GDM1 (cell line): ENCODE measurements at places on chromosomes 6 and 20.

GRCh38 chr6:72376736-72377135, 245.1 kb upstream of the KCNQ5 start:
- no peak for DNase-seq

DNA sequence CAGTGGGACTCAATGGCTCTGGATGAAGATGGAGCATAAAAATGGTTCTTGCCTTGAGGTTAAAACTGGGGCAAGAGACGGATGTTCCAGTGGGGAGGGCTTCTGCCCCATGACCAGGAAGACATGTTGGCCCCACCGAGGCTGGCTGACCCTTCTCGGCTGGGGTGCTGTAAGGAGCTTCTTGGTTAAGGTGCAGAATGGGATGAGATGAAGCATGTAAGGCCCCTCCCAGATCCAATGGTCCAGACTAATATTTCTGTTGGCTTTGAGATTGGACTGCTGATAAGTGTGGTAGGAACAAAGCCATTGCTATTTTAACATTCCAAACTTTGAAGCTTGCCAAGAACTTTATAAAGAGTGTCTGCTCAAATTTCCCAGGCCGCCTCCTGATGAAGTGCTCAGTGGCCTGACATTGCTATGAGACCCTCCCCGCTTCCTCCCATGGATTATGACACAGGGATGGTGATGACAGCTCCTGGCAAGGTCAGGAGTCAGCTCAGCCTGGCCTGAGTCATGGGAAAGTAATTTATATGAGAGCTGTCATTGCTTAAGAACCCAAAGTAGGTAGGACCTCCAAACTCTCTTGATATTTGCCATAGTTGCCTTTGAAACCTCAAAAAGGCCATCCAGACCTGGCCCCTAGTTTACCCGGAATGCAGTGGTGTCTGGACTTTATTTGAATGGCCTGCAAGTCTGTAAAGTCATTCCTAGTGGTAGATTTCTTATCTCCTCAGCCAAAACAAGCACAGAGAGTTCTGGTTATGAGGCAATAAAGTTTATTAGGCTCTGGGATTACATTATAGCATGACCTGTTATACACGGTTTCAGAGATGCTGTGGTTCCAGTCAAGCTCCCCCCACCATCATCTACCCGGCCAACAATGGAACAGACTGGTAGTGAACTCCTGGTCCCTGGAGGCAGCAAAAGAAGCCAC, 55.2 kb downstream of the TGM2 start:
- DNase-seq = no peak

- no peak for DNase-seq
Observed at GRCh38 chr6:16822975-16823717, 61.9 kb upstream of the ATXN1 start.

DNA sequence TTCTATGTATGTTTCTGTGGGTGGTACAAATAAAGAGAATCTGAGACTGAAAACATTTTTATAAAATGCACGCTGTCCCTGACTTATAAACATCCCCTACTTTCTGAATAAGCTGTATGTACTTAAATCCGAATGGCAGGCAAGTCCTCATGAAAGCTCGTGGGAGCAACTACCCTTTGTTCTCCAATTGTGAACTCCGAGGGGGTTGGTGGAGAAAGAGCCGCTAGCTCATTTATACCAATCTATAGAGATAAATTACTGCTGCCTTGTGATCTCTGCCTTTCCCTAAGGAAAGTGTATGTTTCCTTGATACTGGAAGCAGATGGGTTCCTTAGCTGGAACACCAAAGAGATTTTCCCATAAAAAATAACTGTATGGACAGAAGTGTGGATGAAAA, 84.5 kb downstream of the GJA10 start:
- DNase-seq = no peak

DNA sequence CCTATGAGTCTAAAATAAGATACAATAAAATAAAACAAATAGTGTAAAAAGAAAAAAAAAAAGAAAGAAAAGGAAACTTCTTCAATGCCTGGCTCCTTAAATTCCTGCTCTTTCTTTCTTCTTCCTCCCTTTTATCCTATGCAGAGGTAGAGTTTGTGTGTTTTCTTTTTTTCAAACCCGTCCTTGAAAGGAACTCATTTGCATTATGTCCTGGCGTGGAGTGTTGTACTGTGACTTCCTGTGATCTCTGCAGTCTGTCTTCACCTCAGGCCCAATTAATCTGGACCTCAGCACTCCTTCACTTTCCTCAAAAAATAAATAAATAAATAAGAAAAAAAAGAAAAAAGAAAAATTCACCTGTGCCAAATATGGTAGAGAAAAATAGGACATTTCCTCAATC, 541.9 kb upstream of the SPTLC3 start:
- no peak for DNase-seq

DNA sequence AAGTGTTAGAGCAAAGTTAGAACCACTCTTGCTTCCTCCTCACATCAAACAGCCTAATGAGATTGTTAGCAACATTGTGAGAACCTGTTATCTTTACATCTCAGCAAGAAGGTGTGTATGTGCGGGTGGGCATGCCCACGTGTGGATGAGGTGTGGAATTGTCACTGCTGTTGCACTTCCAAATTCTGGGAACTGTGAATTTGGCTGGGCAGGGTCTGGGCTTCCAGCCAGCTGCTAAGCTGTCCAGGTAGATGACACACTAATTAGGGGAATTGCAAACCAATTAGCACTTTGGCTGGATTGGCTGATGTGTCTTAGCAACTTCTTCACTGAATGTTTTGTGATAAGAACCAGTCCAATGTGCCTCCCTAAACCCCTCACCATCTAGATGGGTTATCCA, 848.2 kb downstream of the DHX35 start:
- DNase-seq = no peak

GRCh38 chr6:5135788-5136376, 50.7 kb downstream of the PPP1R3G start:
- DNase-seq = no peak

GRCh38 chr6:100138346-100139022, 144.5 kb upstream of the MCHR2 start:
- no peak for DNase-seq

- DNase-seq = no peak
Observed at GRCh38 chr20:52181766-52182165, 9.8 kb downstream of the ZFP64 start.

- DNase-seq = no peak
Observed at GRCh38 chr6:56815436-56815835, 139.5 kb upstream of the BEND6 start.

- DNase-seq = peak; percentile 56
Observed at GRCh38 chr6:408599-409102, 17.1 kb downstream of the IRF4 start.

DNA sequence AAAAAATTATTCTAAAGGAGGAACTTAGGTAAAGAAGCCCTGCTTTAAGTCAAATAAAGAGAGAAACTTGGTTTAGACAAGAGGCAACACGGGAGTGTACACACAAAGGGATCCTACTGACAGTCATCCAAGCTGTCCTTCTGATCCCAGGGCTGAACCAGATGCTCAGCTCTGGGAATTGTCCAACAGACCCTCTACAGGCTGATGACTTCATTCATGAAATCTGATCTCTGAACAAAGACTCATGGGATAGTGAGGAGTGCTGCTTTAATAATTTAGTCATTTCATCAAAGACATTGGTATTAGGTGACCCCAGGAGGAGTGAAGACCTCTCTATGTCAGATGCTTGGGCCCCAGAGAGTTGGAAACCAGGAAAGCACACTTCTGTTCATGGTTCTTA, 65.6 kb upstream of the ARMH2 start:
- no peak for DNase-seq

- DNase-seq = no peak
Observed at GRCh38 chr6:47179286-47179685, 130.4 kb downstream of the TNFRSF21 start.

DNA sequence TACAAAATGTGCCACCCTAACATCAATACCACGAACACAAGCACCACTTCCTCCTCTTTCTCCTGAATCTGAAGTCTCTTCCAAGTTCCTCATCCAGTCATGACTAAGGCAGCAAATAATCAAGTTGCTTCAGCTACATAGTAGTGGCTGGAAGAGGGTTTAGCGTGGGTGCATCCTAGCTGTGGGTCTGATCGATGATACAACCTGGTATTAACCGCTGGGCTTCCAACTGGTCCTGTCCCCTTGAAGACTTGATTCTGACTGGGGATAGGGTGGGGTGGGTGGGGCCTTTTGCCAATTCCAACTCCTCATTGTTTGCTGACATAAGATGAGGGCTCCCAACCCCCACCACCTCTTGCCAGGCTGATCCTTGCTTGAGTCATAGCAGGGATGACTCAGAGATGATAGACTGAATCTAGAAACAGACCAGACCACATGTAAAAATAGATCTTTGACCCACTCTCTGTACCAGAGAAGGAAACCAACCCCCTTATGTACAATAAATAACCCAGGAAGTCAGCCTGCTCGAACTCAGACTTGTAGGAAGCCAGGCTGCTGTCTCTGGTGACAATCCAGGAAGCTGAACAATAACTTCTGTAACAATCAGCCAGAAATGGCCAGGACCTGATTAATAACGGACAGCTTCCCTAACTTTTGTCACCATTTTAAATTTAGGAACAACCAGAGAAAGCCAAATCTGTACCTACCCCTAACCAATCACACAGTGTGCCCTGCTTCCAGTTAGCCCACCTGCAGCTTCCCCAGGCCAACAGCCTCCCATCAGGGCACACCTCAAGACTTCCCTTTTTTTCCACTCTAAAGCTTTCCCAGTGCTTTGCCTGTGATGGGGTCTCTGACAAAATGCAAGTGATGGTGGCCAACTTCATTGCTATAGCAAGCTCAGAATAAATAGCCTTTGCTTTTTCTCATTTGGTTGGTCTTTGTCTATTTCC, 68.9 kb upstream of the FAM184A start:
- peak; percentile 24 for DNase-seq

DNA sequence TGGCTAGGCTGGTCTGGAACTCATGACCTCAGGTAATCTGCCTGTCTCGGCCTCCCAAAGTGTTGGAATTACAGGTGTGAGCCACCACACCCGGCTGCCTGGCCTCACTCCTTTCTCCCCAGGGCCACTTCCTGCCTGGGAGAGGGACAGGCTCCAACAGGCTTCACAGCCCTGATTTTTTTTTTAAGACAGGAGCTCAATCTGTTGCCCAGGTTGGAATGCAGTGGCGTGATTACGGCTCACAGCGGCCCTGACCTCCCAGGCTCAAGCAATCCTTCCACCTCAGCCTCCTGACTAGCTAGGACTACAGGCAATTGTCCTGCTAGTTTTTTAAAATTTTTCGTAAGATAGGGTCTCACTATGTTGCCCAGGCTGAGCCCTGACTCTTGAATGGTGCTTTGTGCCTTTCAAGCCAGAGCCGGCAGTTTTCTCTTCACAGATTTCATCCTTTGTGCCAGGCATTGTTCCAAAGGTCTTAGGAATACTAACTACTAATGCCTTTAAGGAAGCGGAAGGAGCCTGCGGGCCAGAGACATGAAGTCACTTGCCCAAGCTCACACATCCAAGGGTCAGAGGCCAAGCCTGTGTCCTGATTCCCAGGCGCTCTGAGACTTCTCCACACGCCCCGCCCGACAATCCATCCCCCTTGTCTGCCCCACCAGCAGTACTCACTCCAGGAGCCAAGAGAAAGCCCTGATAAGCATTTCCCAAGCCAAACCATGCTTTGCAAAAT, 19.2 kb downstream of the CAPN11 start:
- no peak for DNase-seq

- no peak for DNase-seq
Observed at GRCh38 chr20:10634683-10635411, 39.0 kb downstream of the JAG1 start.

DNA sequence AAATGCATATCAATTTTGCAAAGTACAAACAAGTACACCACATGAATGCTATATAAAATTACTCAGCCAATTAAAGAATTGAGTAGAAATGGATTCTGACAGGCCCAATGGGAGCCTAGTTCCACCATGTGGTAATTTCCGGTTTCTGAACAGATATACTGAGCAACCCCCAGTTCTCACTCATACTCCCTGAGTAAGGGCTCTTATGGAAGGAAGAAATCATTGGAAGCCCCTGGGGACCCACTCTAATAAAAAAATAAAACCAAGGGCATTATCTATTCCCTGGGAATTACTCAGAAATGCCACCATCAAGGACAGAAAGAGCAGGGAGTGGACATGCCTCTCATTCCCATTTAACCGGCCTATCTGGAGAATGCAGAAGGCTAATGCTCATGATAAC, 34.6 kb downstream of the STX7 start:
- DNase-seq = no peak

- no peak for DNase-seq
Observed at GRCh38 chr6:79062708-79063107, 15.3 kb downstream of the PHIP start.

GRCh38 chr20:62925420-62926228, 681 bp downstream of the DIDO1 start:
- DNase-seq = no peak

DNA sequence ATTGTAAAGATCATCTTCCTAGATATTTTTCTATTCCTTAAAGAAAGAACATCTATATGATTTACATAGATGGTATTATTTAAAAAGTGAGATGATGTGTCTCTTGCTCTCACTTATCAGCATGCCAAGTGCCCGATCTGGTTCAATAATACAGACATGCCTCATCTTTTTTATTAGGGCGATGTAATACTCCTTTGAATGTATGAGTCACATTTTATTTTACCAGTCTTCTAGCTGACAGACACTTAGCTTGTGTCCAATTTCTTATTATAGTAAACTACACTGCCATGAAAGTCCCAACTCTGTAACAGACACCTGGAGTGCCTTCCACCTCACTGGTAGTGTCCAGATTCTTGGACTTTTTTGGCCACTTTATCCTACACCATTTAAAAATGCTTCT, 586.6 kb upstream of the BTBD3 start:
- DNase-seq = no peak

DNA sequence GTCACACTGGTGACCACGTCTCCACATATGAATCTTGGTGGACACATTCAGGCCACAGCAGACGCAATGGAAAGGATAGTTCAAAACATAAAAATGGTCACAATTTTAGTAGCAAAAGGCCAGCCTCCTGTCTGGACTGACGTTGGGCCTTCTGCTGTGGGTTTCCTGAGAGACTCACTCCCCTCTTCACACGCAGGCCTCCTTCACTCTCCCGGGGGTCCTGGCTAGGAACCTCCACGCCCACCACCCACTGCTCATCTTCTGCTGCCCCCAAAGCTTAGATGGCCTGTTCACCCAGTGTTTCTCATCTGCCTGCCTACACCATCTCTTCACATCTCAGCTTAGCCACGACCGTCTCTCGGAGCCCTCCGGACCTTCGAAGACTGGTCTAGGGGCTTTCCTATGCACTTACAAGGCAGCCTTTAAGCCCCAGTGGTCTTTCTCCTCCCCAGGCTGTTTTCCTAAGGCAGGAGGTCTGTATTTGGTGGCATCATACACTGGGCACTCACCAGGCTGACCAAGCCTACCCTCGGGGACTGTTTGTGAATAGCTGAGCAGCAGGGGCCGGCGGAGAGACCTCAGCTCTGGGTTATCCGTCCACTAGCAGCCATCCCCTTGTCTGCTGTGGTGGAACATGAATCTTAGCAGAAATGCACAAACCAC, 46.6 kb upstream of the AFDN start:
- no peak for DNase-seq

DNA sequence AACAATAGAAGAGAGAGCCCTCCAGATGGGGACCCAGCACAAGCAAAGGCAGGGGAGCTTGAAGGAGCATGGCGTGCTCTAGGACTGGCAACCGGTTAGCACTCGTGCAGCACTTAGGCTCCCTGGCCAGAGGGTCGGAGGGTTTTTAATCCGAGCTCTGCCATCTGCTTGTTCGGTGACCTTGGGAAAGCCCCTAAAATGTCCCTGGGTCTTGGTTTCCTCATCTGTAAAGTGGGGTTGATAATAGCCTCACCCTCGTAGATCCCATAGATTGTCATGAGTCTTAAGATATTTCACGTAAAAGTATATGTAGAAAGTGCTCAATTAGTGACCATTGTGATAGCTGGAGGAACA, 16.6 kb upstream of the HCK start:
- no peak for DNase-seq
